Caco-2 (cell line): ENCODE measurements at places on chromosomes 6 and 20. TPM values are rescaled to one million over a fixed set of nuclear protein-coding genes. Genes with fewer than 3 reads are reported as not detected.

- no peak for DNase-seq
These were observed 174.1 kb upstream of the PRSS16 start for GRCh38 chr6:27073441-27073840.

The ZC3H12D gene
- total RNA-seq = 0.57 and 0.65 TPM in 2 replicates

GRCh38 chr6:2047855-2048254 lies 197.6 kb downstream of the GMDS start:
- DNase-seq = no peak

DNA sequence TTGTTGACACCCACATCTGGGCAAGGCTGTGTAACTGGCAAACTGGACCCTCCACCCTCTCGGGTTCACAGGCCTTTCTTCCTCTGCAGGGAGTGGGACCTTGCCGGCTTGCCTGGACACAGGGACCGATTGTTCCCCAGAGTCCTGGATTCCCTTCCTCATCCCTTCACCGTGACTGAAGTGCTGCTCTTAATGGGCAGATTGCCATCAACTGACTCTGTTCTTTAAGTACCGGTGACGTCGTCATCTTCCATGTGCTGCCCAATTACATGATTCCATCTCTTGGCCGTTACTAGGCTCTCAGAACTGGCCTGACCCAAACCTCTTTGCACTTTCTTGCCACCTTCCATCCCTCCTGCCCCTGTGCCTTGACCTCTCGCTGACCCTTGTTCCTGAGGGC lies 85.4 kb downstream of the EYA4 start:
- DNase-seq = no peak

The GRM1 gene
- not detected in 2 replicates for total RNA-seq

DNA sequence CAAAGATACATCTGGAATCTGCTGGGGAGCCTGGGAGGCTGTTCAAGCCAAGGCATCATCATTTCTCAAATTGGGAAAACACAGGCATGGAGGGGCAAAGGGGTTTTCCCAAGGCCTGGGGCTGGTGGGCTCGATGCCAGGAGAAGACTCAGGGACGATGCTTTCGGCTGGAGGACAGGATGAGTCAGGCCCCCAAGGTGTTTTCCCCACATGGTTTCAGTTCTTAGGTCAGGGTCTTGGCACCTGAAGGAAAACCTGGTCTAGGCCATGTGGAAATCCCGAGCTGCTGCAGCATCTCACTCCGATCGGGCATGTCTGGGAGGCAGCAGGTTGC lies 348.1 kb downstream of the CDC5L start:
- DNase-seq = no peak

DNA sequence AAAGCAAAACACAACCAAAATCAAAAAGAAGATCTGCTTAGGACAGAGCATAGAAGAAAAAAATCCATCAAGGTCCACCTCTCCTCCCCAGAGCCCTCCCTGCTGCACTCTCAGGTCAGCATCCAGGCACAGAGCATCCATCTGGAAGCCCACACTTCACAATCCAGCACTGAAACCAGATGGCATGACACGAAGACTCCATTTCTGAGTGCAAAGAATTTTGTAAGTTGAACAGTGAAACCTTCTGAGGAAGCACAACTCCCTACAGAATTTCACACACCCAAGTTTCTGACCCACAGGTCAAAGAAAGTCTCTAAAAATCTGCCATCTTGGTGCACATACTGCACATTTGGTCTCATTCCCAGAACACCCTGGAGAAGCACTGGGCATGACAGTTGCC lies 128.8 kb upstream of the STXBP5 start:
- DNase-seq = no peak
